ENCODE measurements at places on chromosomes 3 and 15. TPM values are rescaled to one million over a fixed set of nuclear protein-coding genes. Genes with fewer than 3 reads are reported as not detected.

- DNase-seq: no peak
These were observed 7.2 kb downstream of the RTF1 start for GRCh38 chr15:41423979-41424659.

DNA sequence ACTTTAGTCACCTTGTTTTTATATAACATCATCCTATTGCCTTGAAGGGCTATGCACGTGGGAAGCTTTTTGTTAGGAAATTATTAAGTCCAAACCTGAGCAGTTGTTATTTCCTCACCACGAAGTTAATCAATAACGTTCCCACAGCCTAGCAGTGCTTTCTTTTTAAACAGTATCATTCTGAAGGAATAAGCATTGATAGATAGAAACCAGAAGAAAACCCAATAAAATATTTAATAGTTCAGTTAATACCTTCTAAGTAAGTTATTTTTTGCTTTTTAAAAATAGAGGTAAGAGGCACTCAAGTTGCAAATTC lies 149.3 kb downstream of the KCNMB2 start:
- no peak for DNase-seq

- no peak for DNase-seq
These were observed 221.7 kb upstream of the CMC1 start for GRCh38 chr3:28019740-28020139.

DNA sequence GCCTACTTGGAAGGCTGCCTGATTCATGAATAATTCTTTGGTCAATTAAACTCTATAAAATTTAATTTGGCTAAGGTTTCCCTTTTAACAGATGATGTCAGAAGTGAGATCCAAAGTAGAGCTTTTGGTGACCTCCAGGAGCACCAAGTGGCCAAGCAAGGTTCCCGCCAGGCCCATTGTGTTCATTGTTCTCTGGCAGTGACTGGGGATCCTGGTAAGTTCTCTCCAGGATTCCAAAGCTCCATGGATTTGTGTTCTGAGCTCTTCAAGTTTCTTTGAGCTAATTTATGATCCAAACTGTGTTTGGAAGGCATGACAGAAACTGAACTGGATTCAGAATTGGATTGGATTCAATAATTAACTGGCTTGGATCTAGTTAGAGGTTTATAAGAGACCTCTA lies 72.0 kb upstream of the ALDH1L1 start:
- no peak for DNase-seq

SEMA3F gene
- 47.3 TPM for total RNA-seq

COL6A6 gene
- total RNA-seq: not detected

TRPC1 gene
- total RNA-seq: 1.7 TPM

STRC gene
- total RNA-seq: 0.22 TPM

All from PC-3 (cell line).